NCI-H2081 (cell line): ENCODE measurements at places on chromosomes 12 and 14.
A peak's percentile ranks its signal among the peaks of the same experiment; 100 is the strongest.

- peak; percentile 47 for DNase-seq
Observed at GRCh38 chr14:76767681-76768656, 6.7 kb downstream of the VASH1 start.

DNA sequence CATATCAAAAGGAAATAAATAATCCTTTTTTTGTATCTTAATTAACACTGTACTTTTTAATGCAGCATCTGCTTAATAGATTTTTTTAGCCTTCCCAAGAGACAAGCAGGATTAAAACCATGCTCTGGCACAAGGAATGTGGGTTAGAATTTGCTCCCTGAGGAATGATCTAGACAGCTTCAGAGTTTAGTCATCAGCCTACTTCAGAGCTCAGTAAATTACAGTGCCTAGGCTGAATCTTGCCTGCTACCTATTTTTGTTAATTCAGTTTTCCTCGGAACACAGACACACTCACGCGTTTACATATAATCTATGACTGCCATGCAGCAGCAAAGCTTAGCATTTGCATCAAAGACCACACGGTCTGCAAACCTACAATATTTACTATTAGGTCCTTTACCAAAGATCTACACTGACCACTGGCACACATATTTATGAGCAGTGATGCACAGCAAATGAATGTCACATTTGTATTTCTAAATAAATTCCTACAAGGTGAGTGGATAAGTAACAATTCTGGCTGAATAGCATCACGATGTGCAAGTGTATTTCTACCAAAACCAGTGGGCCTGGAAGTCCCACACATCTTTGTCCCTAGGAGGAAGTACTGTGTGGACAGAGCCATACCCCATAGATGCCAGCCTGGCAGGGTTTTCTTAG is 309.8 kb upstream of the TMEM132C start:
- no peak for DNase-seq

- no peak for DNase-seq
Observed at GRCh38 chr12:53966385-53967133, 6.4 kb upstream of the HOXC11 start.

- no peak for DNase-seq
Observed at GRCh38 chr14:102811254-102811963, 34.2 kb downstream of the TRAF3 start.

- DNase-seq = no peak
Observed at GRCh38 chr12:92452763-92453162, 250.0 kb upstream of the PLEKHG7 start.

- peak; percentile 79 for DNase-seq
Observed at GRCh38 chr14:29242755-29243754, 476.5 kb downstream of the FOXG1 start.

GRCh38 chr12:19517583-19517982 is 78.3 kb downstream of the AEBP2 start:
- DNase-seq = no peak

GRCh38 chr12:92047393-92047826 is 98.2 kb downstream of the BTG1 start:
- no peak for DNase-seq

DNA sequence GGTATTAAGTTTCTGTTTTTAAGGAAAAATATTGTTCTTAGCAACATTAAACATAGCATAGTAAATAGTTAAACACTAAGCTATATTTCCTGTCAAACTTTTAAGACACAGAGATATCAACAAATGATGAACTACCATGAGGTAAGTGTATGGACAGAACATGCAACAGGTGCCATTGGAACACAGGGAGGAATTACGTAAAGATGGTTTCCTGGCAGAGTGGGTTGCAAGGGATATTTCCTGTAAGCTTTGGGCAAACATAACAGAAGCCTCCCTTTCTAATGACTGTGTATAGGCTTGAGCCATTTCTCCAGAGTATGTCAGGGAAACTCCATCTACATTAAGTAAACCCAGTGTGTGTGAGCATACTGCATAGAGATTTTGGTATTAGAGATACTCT is 31.7 kb upstream of the HELB start:
- DNase-seq = no peak

DNA sequence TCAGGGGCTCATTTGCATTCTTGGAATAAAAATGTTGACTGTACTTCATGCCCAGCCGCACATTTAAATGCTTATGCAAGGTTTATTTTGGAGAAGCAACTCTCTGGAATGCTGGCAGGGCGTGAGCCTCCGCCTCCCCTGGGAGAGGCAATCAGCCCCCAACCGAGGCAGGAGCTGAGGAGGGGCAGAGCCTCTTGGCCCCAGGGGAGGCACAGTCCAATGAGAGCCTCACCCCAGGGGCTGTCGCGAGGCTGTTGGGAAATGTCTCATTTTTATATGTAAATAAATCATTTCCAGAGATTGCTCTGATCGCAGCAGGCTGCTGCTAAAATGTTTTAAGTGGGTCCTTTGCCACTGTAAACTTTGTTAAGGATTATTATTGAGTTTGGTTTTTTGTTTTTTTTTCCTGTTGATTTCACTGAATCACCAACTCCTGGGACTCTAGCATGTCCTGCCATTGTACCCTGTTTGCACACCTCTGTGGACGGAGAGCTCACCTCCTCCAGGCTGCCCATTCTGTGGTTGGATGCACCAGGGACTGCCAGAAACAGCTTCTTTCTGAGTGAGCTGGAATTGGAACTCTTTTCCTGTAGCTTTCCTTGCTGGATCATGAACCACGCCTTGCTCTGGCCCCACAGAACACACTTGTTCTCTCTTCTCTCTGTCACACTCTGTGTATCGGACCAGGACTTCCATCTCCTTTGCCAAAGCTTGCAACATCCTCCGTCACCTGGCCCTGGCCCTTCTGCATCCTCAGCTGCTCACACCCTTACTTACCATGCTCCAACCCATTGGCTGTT is 46.9 kb upstream of the FAM181A start:
- DNase-seq = no peak

DNA sequence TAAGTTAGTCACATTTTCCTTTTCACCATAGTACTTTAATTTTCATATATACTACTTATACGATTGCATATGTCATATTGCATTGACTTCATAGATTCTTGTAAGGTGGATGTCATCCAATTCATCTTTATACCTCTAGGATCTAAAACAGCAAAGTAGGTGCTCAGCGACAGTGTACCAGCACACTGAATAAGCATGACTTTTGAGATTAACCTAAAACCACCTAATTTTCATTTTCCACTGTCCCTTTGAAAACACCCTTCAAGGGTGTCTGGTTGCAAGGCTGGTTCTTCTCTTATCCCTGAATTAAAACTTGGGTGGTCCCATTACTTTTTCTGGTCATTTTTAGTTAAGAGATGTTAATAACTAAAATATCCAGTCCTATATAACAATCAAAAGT is 4.4 kb downstream of the GPR19 start:
- no peak for DNase-seq

DNA sequence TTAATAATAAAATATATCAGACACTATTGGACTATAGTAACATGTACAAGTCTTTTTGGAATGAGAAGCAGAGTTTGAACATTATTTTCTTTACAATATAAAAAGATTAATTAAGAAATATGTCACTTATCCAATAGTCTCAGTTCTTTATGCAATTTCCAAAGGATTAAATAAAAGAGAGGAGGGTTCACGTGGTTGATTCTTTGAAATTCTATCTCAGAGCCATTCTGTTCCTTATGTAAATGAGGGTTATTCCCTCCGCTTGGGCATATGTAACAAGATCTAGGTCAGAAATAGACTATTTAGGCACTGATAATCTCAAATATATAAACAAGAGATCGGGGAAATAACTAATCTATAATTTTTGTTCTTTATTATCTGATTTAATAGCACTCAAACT is 2.1 kb upstream of the TUBA1A start:
- no peak for DNase-seq

DNA sequence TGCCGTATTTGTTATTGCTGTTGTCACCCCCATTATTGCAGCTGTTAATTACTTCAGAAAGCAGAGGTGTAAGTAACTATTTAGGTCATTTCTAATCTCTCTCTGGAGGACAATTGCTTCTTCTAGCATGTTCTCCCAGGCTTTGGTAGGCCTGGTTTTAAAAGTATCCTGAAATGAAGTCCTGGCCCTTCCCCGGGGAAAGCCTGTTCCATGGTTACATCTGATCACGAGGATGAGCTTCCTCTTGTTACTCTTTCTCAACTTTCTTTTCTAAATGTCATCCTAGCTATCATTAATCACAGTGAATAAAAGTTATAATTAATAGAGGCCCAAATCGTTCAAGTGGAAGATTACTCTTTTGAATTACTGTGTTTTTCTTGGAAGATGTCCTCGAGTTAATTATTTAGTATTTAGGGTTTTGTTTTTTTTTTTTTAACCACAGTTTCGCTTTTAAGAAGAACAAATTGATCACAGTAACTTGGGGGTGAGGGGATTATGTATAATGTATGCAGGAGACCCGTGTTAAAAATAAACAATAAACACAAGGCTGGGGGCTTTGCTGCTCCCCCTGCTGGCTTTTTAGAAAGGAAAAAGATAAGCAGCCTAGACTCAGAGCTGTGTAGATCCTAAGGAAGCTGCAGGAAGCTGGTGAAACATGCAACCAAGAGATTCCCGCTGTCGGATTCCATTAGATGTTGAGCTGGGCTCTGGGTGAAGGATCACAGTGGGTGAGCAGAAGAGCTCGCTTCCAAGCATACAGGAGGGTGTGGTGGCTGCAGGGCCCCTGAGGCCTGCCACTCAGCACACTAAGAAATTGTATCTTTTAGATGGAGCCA is 420.1 kb downstream of the FUT8 start:
- no peak for DNase-seq
